H4 (cell line): ENCODE measurements at places on chromosomes 4 and X. TPM values are rescaled to one million over a fixed set of nuclear protein-coding genes. Genes with fewer than 3 reads are reported as not detected.

Gene KLHL2
- 12.0 and 13.2 TPM in 2 replicates for total RNA-seq

Gene FSTL5
- 0.12 and 0.14 TPM in 2 replicates for total RNA-seq

Gene GPR119
- not detected in 2 replicates for total RNA-seq

Gene NAA10
- 167 and 216 TPM in 2 replicates for total RNA-seq

Gene GPR143
- not detected in 2 replicates for total RNA-seq

Gene TIGD4
- total RNA-seq, result 0.16 and 0.60 TPM in 2 replicates

Gene GUCY1B1
- total RNA-seq, result 10.4 and 13.0 TPM in 2 replicates

Gene ITM2A
- total RNA-seq, result 1.6 TPM in 1 of 2 replicates, not detected in the other
